ENCODE measurements at places on chromosomes 5 and 9.

GRCh38 chr5:616484-617039, 4.4 kb downstream of the CEP72 start:
- no peak for DNase-seq

GRCh38 chr5:82158755-82159413, 119.3 kb downstream of the RPS23 start:
- no peak for DNase-seq

DNA sequence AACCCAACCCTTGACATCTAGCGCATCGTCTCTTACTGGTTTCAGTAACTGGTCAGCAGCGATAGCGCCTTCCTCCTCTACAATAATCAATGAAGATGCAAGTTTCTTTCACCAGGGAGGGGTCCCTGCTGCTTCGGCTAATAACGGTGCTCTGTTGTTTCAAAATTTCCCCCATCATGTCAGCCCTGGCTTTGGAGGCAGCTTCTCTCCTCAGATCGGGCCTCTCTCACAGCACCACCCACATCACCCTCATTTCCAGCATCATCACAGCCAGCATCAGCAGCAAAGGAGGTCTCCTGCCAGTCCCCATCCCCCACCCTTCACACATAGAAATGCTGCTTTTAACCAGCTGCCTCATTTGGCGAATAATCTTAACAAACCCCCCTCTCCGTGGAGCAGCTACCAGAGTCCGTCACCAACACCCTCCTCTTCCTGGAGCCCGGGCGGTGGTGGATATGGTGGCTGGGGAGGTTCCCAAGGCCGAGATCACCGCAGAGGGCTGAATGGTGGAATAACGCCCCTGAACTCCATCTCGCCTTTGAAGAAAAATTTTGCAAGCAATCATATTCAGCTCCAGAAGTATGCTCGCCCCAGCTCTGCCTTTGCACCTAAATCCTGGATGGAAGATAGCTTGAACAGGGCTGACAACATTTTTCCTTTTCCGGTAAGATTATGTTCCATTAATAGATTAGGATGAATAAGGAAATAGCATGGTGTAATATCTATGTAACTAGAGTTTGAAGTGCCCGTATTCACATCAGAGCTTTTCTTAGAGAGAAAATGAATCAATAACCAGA, 2.2 kb downstream of the CPEB4 start:
- DNase-seq: no peak

DNA sequence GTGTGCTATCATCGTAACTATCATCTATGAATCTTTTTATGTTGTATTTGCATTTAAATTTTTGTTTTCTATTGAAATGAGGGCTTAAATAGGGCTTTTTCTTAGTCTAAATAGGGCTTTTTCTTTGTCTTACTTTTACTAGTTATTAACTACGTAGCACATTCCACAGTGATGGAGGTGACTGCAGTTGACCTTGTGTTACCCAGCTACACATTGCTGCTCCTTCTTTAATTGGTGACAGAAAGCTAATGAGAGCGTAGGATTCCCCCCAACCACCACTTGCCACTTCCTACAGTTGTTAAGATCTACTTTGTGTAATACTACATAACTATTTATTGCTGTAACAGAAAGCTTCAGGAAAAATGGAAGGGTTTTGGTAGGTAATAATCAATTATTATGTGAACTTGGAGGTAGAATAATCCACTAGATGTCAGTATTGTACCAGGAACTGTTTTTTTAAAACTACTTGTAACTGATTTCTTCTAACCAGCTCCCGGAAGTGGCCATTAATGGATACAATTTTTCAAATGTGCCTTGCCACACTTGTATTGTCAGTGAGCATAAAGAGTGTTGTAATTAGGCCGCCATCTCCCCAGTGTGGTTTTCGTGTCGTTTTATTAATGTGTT, 18.0 kb downstream of the MTRR start:
- no peak for DNase-seq

DNA sequence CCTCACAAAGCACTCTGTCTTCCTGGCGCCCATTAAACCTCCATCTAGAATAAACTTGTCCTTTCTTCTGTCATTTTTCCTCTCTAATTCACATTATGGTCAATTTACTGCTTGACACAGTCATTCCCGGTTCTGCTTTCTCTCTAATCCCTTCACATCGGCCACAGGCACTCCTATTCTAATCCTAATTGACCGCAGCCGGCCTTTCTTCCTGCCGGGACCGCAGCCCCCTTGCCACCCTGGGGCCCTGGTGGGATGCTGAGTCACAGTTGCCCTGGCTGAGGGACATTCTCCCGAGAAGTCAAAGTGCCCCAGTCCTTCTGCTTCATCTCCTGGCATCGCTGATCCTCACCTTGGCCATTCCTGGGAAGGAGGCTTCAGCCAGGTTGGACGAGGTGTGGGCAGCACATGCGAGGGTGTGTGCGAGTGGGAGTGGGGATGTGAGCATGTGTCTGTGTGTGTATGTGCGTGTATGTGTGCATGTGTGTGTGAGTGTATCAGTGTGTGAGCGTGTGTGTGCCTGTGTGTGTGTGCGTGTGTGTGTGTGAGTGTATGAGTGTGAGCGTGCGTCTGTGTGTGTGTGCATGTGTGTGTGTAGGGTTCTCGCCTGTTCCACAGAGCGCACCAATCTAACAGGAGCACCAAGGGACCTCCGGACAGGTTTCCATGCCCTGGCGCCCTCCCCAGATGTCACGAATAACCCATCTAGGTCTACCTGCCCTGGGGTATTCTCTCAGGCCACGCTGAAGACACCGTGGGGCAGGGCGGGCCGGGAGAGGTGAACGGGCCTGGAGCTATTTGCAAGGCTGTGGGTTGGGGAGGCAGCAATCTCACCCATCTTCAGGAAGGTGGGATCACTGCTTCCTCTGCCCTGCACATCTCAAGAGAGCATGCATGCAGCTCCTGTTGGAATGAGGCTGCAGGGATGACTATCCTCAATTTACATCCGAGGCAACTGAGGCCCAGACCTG, 191.2 kb downstream of the PAX5 start:
- DNase-seq: no peak

DNA sequence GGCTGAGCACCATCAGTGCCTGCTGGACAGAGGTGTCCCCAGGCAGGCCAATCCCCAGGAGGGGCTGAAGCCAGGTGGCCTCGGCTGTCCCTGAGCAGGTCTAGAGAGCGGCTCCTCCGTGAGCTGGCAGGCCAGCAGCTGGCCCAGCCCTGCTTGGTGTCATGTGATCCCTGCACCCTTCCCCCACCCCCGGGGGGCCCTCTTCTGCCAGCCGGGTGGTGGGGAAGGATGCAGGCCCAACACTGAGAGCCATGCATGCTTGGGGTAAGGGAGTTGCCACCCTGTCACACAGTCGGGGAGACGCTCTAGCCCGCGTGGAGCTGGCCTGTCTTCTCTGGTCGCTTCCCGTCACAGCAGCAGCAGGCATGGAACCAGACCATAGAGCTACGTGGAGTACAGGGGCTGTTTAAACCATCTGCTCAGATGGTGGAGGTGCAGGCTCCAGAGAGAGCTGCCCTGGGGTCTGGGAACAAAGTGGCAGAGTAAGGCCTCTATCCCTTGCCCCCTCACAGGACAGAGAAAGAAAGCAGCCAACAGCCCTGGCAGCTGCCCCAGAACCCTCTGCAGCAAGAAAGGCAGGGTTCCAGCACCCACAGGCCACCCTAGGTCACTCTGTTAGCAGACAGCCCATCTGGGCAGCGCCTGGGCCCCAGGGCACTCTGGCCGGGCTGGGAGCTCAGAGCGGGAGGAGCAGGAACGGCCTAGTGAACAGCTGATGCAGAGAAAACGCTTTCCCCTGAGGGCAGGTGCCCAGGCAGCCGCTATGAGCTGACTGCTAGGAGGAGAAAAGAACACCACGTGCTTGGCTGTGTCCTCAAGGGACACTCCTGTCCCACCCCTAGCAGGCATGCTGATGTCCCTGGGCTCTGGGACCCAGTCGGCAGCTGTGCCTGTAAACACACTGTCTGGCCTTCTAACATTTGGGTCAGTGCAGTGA, 6.8 kb downstream of the RALGDS start:
- DNase-seq: no peak

- DNase-seq: no peak
These were observed 20.2 kb upstream of the CDC23 start for GRCh38 chr5:138233280-138233679.

DNA sequence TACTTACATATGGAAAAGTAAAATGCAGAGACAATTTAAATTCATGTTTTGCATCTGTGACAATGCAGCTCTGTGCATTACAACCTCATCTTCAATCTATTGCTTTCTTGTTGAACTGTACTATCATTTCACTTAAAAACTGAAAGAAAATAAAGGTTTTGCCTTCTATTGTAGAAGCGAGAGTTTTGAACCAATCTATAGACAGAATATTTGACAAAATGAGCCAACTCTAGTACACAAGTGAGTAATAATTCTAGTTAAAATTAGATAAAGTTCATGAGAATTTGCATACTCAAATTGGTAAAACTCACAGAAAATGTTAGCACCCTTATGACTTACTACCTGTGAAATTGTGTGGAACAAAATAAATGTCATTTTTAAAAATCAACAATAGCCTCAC, 123.7 kb downstream of the EDIL3 start:
- no peak for DNase-seq

DNA sequence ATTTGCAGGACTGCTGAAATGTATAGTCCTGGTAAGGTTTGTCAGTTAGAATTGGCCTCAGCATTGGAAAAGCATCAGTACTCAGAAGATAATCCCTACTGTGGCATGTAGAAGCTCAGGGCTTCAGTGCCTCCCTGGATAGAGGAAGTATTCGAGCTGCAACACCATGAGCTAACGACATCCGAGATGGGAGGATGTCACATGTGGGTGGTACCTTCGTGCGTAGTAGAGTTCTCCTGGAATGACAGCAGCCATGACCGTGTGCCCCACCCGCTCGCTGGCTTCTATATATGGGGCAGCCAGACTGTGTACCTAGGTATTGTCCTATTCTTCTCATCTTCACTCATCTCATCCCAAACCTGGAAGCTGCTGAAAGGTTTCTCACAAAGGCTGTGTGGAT, 345.8 kb upstream of the KLF9 start:
- no peak for DNase-seq

DNA sequence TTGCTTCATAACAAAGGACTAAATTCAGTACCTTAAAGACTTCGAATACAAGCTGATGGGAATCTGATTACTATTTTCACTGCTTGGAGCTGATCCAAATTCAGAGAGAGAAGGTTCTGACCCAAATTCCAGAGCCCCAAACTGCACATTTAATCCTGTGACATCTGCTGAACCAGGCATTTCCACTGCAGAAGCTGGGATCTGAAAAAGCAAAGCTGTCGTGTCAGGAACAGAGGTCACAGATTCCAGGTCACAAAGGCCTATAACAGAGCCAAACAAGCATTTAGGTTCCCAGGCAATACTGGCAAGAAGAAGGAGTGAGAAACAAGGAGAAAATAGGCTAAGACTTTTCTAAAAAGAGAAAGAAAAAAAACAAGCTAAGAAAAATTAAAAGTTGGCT, 105.3 kb downstream of the UBAP2 start:
- no peak for DNase-seq

- DNase-seq: no peak
These were observed 80.7 kb upstream of the ADAMTS19 start for GRCh38 chr5:129379406-129379805.

- DNase-seq: no peak
These were observed 142.0 kb downstream of the ZCCHC7 start for GRCh38 chr9:37262410-37262809.

- no peak for DNase-seq
These were observed 32.7 kb downstream of the AGXT2 start for GRCh38 chr5:35015063-35015462.

GRCh38 chr9:107043886-107044285, 180.9 kb downstream of the ZNF462 start:
- no peak for DNase-seq

Data from activated CD4-positive, alpha-beta T cell treated with anti-CD3 and anti-CD28 coated beads, Interleukin-2, amount 50 U/mL, for 4 hours (primary cell).